ENCODE measurements at places on chromosomes 13 and 19.
A peak's percentile ranks its signal among the peaks of the same experiment; 100 is the strongest.

DNA sequence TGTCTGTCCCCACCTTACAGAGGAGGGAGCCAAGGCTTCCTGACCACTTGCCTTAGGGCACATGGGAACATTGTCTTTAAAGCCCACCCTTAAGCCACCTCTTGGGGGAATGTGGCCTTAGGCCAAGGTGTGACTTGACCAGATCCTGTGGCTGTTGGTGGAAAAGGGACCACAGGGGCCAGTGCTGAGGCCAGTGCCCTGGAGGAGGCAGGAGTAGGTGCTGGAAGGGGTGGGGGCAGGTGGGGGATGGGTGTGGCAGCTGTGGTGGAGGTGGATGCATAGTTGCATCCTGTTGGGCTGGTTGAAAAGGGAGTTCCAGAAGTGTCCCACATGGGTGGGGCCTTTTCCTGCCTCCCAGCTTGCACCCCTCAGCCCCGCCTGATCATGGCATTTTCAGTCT lies 44.8 kb downstream of the DNM2 start:
- DNase-seq: no peak

DNA sequence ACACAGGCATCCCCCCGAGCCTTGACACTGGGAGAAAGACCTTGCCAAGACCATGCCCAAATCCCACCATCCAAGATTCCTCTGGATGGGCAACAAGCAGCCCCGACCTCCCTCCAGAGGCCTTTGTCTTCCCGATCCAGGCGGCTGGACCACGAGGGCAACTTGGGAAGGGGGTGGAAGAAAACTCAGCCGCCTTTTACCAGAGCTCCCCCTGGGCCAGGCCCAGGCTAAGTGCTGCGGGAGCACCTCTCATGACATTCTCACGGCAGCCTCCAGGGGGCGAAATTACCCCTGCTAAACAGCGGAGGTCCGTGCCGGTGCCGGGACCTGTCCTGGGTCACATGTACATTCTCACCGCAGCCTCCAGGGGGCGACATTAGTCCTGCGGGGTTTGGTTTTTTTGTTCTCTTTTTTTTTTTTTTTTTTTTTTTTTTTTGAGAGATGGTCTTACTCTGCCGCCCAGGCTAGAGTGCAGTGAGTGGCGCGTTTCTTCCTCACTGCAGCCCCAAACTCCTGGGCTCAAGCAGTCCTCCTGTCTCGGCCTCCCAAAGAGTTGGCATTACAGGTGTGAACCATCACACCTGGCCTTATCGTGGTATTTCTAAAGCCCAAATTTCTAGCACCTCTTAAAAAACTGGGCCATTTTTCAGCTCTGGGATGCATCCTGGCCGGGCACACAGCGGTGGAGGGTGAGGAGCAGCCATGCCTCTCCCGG lies 2.1 kb upstream of the RSPH6A start:
- peak; percentile 96 for DNase-seq

GRCh38 chr13:84873951-84874350 lies 925.3 kb downstream of the SLITRK6 start:
- no peak for DNase-seq

DNA sequence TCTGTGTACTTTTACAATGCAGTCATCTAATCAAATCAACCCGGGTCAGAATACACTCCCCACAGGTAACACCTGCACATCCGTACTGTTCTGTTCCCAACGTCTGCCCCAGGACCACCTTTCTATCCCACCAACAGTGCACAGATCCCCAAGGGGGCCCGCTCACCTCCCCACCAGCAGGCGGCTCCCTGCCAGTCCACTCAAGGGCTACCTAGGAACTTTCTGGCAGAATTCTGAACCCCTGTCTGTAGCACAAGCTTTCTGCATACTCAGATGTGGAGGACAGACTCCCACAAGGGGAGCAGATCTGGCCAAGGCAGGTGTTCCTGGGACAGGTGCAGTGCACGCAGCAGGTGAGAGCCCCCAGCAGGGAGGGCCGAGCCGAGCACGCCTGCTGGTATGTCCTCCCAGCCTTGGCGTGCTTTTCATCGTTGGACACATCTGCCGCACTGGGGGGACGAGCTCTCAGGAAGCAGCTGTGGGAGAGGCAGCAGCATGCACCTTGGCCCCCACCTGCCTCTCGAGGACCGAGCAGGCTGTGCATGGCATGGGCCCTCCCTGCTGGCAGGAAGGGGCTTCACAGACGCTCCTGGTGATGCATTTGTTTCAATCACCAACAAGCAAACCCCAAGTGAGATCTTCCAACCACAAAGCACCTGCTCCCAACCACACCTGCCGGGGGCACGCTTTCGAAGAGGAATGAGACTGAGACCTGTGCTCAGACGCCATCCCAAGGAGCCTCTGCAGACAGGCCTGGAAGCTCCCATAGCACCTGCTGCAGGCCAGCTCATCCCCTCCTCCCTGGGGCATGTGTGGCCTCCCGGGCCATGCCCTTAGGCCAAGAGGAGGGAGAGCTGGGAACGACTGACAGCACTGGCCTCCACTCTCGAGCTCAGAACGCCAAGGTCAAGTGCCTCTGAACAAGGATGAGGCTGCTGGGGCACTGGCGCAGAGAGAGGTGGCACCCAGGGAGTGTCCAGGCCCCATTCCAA lies 35.9 kb downstream of the RAB20 start:
- peak; percentile 63 for DNase-seq

- DNase-seq: no peak
These were observed 161.6 kb downstream of the PAN3 start for GRCh38 chr13:28299916-28300315.

DNA sequence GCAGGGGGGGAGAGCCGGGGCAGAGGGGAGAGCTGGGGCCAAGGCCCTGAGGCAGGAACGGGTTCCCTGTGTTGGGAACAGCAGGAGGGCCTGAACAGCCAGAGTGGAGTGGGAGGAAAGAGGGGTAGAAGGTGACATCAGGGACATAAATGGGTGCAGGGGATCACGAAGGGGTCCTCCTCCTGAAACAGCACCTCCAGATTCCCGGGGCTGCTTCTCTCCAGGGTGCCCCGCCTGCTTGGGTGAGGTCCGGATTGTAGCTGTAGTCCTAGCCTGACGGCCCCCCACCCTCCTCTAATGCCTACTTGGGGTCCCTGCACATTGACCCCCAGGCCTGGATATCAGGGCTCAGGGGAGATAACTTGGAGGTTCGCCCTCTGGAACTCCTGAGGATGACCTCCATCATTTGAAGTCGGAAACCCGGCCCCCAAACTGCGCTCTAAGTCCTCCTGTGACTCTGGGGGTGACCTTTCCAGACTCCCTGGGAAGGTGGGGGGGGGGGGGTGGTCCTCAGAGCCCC lies 473 bp upstream of the SCN1B start:
- DNase-seq: no peak

GRCh38 chr13:66689037-66689619 lies 541.0 kb downstream of the PCDH9 start:
- DNase-seq: no peak

- DNase-seq: no peak
These were observed 4.5 kb downstream of the LACC1 start for GRCh38 chr13:43884222-43884621.

- DNase-seq: no peak
These were observed 147.9 kb downstream of the TEX29 start for GRCh38 chr13:111468037-111468959.

DNA sequence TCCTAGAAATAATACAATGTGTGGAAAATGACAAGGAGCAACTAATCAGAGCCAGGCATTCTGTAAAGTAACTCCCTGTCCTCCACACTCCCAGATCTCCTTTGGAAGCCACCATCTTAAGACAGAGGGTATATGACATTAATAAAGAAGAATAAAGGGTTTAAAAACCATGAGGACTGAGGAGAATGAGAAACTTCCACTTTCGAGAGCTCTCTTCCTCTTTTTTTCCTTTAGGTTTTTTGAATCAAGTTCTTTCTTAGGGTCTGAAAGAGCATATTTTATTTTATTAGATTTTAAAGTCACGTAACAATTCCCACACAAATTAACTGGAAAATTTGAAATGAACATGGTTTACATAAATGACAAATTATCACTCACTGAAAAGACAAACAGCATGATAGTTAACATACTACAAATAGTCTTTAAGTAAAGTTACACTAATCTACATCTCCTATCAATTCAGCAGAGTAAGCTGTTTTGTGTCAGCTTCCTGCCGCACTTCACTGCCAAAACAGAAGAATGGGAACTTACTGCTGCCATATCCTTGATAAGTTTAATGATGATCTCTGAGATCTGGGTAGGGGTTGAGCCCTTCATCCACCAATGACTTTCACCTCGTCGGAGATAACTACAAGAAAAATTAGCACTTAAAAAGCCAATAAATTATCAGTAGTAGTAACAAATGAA lies 38.6 kb upstream of the FBXL3 start:
- DNase-seq: no peak

GRCh38 chr13:49190901-49191300 lies 29.2 kb upstream of the MLNR start:
- DNase-seq: no peak

DNA sequence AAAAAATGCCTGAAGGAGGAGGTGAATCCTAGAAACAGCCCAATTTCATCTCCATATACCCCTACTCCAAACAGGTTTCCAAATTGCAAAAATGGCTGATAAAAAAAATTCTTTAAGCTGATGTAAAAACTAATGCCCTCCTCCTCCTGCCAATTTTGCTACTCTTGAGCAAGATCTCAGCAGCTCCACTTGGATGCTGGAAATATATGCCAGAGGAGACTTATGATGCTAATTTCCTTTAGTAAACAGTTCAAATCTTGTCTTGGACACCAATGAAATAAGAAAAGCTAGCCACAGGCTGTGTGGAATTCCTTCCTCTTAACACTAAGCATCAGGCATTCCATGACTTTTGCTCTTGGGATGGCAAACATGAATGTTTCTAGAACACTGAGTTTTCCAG lies 67.5 kb downstream of the INSR start:
- DNase-seq: no peak

DNA sequence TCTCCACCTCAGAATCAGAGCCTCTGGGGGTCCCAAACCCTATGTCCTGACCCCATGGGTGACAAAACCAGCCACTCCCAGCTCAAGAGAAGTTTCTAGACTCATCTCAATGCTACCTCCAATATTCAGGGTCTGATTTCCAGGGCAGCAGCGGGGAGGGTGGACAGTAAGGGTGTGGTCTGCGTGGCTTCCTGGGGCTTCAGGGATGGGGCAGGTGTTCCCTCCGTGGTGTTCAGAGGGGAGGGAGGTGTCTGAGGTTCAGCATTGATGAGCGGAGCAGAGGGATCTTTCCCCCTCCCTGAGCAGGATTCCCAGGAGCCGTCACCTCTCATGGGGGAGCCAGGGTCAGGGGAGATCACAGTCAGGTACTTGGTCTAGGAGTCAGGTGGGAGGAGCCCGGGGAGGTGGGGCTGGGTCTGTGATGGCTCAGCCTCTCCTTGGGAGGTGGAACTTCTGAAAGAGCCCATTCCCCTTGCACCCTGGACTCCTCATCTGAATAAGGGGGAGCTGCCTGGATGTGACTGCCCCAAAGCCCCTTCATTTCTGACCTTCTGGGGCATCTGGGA lies 2.9 kb downstream of the LILRA2 start:
- no peak for DNase-seq

DNA sequence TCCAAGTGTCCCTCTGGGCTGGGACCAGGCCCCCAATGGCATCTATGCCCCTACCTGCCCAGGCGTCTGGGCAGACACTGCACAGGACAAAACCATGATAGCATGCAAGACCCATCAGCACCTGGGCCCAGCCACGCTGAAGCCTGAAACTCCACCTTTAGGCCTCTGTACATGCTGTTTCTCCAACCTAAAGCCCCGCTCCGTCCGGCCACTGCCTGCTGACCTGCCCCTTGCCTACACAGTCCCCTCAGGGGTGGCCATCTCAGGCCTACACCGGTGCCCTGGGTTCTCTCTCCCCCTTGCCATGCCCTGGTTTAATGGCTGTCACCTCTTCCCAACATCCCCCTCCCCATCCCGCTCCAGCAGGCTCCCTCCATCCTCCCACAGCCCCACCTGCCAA lies 15.3 kb downstream of the GJA3 start:
- no peak for DNase-seq

All from Right ventricle myocardium superior (tissue), 1 donor.